ENCODE measurements at places on chromosomes 5 and 9. TPM values are rescaled to one million over a fixed set of nuclear protein-coding genes. Genes with fewer than 3 reads are reported as not detected.

GRCh38 chr5:66884564-66885243, 288.5 kb downstream of the MAST4 start:
- H3K27ac ChIP-seq = no peak overlapping the region
- no peak overlapping the region for H3K4me3 ChIP-seq
- no peak for DNase-seq
- no peaks in the 10 kb centered on the region for H3K36me3 ChIP-seq
- H3K27me3 ChIP-seq = no peaks in the 10 kb centered on the region

Gene SPACA9
- total RNA-seq = 5.0 TPM

DNA sequence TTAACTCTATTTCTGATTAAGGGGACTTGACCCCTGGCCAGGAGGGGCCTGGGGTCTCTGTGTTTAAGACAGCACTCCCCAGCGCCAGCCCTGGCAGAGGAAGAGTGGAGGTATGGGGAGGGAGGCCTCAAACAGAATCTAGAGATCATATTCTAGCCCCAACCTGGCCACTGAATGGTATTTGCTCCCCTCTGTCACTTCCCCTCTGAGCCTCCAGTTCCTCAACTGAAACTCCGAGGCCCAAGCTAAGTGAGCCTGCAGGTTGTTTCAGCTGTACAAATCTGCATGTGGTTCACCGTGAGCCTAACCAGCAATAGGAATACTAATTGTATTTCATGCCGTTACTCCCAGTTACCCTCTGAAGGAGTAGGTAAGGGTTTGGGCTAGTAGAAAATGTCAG, 36.0 kb downstream of the ANP32B start:
- H3K27ac ChIP-seq = no peak overlapping the region
- no peaks in the 10 kb centered on the region for H3K27me3 ChIP-seq
- no peak overlapping the region for H3K4me3 ChIP-seq
- peaks cover 53% of the 10 kb centered on the region for H3K36me3 ChIP-seq
- no peak for DNase-seq

Gene RANBP17
- 6.4 TPM for total RNA-seq

DNA sequence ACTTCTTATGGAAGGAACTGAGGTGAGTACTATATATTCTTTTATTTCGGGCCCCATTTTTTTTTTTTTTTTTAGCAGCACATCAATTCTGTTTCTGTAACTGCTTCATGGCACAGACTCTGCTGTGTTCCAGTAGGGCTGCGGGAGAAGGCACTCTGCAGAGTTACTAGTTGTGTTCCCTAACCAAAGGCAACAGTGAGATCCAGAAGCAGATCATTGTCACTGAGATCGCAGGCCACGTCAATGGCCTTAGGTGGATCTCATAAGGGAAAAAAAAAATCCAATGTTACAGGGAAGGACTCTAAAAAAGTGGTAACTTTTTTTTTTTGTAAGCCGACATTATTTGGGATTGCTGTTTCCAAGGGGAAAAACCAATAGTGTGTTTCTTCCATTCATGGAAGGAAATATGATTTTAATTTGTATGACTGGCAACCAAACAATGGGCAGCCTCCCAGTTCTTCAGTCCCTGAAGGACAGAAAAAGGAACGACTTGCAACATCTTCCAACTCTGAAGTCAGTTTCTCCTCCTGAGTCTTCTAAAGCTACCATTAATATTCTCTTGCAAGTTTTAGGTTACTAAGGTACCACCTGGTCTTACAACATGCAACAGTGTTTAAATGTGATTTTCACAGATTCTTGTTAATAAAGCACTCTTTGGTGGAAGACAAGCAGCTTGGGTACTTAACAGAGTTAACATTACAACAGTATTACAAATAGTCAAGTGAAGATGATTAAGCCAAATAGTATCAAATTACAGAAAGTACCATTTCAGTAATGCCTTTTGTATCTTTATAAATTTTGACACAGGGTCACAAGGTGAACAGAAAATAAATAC, 52.8 kb downstream of the HABP4 start:
- H3K27ac ChIP-seq = no peak overlapping the region
- no peaks in the 10 kb centered on the region for H3K4me1 ChIP-seq
- no peaks in the 10 kb centered on the region for H3K36me3 ChIP-seq
- H3K27me3 ChIP-seq = no peaks in the 10 kb centered on the region

DNA sequence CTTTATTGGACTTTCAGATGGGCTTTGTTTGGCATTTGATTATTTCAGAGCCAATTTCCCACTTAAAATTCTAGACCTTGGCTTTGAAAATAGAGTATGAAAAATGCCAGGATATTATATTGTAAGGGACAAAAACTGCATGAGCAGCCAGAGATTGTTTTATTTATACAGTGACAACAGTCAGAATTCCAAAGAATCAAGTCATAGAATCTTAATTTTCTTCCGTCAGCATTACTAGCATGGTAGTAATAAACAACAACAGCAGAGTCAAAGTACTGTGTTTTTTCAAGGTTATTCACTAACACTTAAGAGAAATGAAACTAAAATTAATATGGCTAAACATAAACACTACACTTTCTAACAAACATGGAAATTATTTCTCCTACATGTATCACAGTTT, 52.2 kb downstream of the MLLT3 start:
- H3K4me3 ChIP-seq = no peak overlapping the region
- no peaks in the 10 kb centered on the region for H3K27me3 ChIP-seq
- H3K36me3 ChIP-seq = no peaks in the 10 kb centered on the region

DNA sequence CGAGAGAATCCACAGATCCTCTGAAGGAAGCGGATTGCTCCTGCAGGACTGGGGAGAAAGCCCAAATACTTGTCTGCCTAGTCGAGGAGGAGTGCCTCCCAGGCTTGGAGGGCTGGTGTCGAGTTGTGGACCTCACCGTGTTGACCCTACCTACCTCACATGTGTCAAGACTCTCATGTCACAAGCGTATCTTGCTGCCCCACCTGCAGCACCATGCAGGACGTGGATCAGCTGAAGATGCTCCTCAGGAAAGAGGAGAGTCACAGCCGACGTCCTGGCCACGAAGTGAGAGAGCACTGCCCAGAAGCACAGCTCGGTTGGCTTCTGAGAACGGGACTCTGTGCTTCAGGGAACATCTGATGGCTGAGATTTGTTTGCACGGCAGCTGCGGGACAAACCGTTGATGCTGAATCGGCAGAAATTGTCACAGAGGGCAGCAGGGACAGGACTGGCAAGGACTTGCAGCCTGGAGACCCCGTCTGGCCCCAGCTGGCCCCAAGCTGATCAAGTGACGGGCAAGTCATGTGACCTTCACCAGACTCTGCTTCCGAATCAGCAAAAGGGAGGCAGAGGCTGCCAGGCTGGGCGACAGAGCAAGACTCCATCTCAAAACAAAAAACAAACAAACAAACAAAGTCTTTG, 119.1 kb upstream of the ITGA1 start:
- H3K4me3 ChIP-seq = no peak overlapping the region
- no peak overlapping the region for H3K27ac ChIP-seq
- DNase-seq = peak; percentile 13

Gene MARVELD2
- 1.8 TPM for total RNA-seq

- H3K4me3 ChIP-seq = no peak overlapping the region
- no peak overlapping the region for H3K27ac ChIP-seq
- no peak for DNase-seq
- peaks cover 42% of the 10 kb centered on the region for H3K27me3 ChIP-seq
- peaks cover 16% of the 10 kb centered on the region for H3K4me1 ChIP-seq
- no peaks in the 10 kb centered on the region for H3K36me3 ChIP-seq
Observed at GRCh38 chr9:22005021-22005701, 3.9 kb downstream of the CDKN2B start.

DNA sequence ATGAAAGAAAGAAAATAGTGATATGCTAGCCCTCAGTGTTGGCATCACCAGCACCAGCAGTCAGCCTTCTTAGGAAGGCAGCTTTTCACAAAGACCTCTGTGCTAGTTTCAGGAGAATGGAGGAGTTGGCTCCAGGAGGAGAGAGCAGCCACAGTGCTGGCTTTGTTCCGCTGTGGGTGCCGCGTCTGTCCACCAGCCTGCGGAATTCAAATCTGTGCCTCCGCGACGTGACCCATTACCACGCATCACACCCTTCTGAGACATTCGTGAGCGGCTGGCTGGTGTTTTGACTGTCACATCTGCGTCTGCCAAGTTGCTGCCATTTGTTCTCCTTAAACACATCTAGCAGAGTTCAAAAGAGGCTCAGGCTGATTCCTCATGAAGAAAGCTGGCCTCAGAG, 34.4 kb downstream of the SNX18 start:
- H3K27me3 ChIP-seq = no peaks in the 10 kb centered on the region
- H3K4me1 ChIP-seq = peaks cover 2% of the 10 kb centered on the region
- no peak overlapping the region for H3K4me3 ChIP-seq
- H3K27ac ChIP-seq = no peak overlapping the region

Gene SHISAL2B
- total RNA-seq = not detected

Gene PCBD2
- total RNA-seq = 25.2 TPM

GRCh38 chr5:167804512-167805220, 486.8 kb upstream of the WWC1 start:
- no peaks in the 10 kb centered on the region for H3K4me1 ChIP-seq
- no peaks in the 10 kb centered on the region for H3K27me3 ChIP-seq
- DNase-seq = no peak

DNA sequence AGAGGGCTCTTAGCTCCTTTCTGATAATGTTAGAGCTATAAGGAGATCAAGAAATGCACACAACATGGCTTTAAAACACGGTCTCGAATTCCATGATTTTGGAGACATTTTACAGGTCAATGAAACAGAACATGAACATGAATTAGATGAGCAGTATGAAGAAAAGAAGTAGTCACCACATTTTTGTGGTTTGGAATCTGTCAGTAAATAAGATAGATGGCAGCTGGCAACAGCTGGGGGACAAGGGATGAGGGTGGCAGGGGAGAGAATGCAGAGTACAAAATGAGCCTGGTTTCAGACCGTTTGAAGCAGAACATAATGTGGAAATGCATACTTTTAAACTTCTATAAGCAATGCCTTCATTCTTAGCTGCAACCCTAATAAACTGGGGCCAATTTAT, 107.1 kb downstream of the OXCT1 start:
- H3K4me1 ChIP-seq = peaks cover 9% of the 10 kb centered on the region
- no peaks in the 10 kb centered on the region for H3K27me3 ChIP-seq
- peak overlapping the region; percentile 40 for H3K27ac ChIP-seq

Gene CA9
- total RNA-seq = 0.24 TPM

Gene PTPN3
- 26.1 TPM for total RNA-seq

DNA sequence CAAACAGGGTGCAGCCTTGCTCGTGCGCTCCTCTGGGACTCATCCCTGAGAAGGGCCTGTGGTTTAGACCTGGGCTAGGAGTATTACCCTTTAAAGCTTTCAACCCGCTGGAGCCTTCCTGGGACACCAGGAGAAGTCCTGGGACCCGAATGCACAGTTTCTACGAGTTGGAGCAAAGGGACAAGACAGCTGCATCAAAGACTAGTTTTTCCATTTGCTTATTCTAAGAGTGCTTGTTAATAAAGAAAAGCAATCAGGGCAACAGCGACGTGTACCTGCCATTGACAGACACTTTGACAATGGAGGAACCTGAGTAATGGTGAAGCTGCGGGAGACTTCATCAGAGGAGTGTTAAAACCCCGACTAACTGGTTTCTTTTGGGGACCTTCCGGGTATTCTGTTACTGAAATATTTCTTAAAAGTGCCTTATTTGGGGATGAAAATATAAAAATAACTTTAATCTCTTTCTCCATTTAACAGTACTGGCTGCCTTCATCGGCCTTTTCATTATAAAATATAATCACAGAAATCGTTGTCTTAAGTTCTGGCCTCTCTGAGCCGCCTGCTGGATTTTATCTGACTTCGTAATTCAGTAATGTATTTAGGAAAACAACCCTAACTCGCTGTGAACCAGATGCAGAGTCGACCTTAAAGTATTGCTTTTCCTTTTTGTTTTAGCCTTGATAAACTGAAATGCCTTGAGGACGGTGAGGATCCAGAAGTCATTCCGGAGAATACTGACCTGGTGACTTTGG, 732 bp downstream of the SNAPC3 start:
- no peaks in the 10 kb centered on the region for H3K27me3 ChIP-seq
- peak overlapping the region; percentile 91 for H3K4me3 ChIP-seq
- H3K36me3 ChIP-seq = peaks cover 32% of the 10 kb centered on the region

Gene PTGDS
- 3,349 TPM for total RNA-seq

Gene PCA3
- total RNA-seq = not detected

Gene GGTA1
- 14.6 TPM for total RNA-seq

All from heart right ventricle (tissue), 16 donors.